ENCODE measurements at places on chromosomes 4 and X.

DNA sequence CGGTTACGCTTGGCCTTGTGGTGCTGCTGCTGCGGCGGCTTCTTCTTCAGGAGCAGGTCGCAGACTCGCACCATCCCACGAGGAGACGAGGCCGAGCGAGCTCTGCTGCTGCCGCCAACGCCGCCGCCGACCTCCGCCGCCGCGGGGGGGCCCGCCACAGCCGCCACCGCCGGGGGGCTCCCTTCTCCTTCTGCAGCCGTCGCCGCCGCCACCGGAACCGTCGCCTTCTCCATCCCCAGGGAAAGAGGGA, 237 bp downstream of the ANKRD17 start:
- no peak for DNase-seq

DNA sequence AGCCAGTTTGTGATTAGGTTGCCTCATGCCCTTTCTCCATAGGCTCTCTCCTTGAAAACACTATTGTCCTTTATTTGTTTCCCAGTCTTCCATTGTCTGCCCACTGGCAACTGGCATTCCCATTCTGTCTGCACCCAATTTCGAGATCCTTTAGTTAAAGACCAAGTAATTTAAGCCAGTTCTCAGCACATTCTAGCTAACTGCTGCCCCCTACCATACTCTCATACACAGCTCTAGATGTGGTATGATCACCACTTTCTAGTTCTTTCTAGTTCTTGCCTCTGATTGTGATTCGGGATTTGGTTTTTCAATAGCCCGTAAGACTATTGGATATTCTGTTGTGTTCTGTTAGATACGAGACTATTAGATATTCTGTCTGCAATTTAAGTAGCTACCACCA, 135.8 kb upstream of the TRPC5 start:
- DNase-seq = no peak

- no peak for DNase-seq
Observed at GRCh38 chr4:101954351-101954750, 163.8 kb downstream of the BANK1 start.

GRCh38 chr4:159374749-159375530, 272.1 kb downstream of the RAPGEF2 start:
- peak; percentile 90 for DNase-seq

GRCh38 chr4:143587703-143588102, 74.2 kb downstream of the SMARCA5 start:
- no peak for DNase-seq

Measured in umbilical cord (tissue), 2 donors.